ENCODE measurements at places on chromosomes 5 and 9.

GRCh38 chr9:9846557-9846956, 766.2 kb downstream of the PTPRD start:
- no peak for DNase-seq

- no peak for DNase-seq
Measured at GRCh38 chr5:137858954-137859353, 8.7 kb upstream of the MYOT start.

DNA sequence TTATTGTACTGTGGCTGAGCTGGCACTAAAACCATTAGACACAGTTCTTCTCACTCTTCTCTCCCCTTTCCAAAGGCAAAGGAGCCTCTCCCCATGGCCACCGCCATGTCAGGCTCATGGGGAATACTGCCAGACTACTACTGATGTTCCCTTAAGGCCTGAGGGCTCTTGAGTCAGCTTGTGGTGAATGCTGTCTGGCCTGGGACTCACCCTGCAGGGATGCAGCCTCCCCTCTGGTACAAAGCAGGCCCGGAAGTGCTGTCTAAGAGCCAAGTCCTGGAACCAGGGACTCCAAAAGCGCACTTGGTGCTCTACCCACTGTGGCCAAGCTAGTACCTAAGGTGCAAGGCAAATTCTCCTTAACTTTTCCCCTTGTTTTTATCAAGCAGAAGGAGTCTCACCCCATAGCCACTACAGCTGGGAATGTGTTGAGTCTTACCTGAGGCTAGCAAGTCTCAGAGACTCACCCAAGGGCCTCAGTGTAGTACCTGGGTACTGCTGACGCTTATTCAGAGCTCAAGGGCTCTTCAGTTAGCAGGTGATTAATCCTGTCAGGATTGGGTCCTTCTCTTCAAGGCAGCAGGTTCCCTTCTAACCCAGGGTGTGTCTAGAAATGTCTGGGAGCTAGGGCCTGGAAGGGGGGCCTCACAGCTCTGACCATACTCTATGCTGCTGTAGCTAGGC, 33.2 kb upstream of the C5orf46 start:
- DNase-seq: no peak

- DNase-seq: no peak
Measured at GRCh38 chr5:143041-143440, 48.3 kb upstream of the LRRC14B start.

- DNase-seq: no peak
Measured at GRCh38 chr5:172905346-172906140, 53.7 kb upstream of the RPL26L1 start.

- no peak for DNase-seq
Measured at GRCh38 chr5:168648576-168648975, 69.4 kb upstream of the PANK3 start.

- peak; percentile 59 for DNase-seq
Measured at GRCh38 chr5:36728697-36729543, 122.5 kb downstream of the SLC1A3 start.

- DNase-seq: no peak
Measured at GRCh38 chr5:158999339-158999738, 100.4 kb downstream of the EBF1 start.

Measured in HEK293T (cell line).